Astrocyte of the hippocampus (primary cell): ENCODE measurements at places on chromosomes 2 and 18.

DNA sequence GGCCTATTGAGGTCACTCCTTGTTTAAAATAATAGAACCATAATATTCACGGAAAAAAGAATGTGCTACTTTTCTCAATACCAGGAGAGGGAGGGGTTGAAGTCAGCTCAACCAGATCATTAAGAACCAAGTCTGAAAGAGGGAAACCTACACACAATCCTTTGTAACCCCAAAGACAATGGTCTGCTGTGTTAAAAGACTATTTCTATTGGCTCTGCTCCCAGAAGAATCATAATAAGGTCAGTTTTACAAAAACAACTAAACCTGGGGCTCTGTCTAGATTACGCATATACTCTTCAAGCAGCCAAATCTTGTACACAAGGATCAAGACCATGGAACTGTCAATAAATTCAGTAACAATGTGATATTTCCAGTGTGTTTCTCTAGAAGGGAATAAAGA lies 177.2 kb upstream of the CRIM1 start:
- peak; percentile 49 for DNase-seq

DNA sequence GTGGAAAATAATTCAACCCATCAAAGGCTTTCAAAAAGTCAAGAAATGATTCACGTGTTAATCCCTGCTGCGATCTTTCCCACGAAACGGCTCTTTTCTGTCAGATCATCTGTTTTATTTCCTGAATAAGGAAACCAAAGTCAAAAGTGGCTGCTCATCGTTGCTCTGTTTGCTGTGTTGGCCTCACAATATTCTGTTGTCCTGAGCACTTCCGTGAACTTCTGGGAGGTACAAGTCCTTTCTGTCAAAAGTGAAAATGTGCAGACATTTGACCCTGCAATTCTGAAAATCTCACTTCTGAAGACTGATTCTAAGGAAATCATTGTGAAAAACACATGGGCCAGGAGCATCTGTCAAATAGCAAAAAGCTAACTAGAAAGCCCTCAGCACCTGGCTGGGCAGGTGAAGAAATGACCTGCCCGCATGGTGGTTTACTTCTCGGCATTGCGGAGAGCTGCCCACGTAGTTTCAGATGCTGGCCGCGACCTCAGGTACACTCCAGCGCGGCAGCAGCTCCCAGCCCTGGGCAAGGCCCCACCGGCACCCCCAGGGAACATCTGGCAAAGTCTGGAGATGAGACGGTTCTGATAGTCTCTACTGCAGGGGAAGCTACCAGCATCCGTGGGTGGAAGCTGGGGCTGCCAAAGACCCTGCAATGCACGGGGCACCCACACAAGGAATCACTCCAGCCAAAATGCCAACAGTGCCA lies 31.9 kb upstream of the GPC1 start:
- DNase-seq, result no peak

DNA sequence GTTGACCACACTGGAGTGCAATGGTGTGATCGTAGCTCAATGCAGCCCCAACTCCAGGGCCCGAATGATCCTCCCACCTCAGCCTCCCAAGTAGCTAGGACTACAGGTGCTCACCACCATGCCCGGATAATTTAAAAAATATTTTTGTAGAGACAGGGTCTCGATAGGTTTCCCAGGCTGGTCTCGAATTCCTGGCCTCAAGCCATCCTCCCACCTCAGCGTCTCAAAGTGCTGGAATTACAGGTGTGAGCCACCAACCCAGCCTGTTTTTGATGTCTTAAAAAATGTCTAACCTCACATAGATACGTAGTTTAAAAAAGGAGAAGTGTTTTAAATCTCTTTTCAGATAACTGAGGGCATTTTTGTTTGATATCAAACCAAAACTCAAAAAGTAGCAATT lies 37.6 kb downstream of the IMPA2 start:
- no peak for DNase-seq

DNA sequence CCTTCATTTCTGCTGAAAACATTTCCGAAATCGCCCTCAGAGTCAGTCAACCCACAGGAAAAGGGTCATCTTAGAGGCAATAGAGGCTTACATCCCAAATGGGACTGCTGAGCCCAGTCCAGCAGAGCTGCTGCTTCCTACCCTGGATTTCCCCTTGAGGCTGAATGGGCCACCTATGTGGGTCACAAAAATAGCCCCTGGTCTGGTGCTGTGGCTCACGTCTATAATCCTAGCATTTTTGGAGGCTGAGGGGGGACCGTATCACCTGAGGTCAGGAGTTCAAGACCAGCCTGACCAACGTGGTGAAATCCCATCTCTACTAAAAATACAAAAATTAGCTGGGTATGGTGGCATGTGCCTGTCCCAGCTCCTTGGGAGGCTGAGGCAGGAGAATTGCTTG lies 49.3 kb downstream of the ADNP2 start:
- no peak for DNase-seq

DNA sequence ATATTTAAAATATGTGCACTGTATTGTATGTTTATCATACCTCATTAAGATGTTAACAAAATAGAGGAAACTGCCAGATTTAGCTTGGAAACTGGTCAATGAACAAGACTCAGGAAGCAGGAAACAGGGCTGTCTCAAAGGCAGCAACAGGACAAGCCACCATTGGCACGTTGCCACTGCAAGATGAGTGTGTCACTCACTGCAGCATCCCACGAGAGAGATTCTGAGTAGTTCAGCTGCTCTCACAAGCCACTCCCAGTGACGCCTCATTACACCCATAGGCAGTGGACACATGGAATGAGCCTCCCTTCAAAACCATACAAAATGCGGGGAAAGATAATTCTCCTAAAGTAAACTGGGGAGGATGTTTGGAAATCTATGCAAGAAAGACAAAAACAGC lies 181.9 kb upstream of the DLGAP1 start:
- peak; percentile 13 for DNase-seq

DNA sequence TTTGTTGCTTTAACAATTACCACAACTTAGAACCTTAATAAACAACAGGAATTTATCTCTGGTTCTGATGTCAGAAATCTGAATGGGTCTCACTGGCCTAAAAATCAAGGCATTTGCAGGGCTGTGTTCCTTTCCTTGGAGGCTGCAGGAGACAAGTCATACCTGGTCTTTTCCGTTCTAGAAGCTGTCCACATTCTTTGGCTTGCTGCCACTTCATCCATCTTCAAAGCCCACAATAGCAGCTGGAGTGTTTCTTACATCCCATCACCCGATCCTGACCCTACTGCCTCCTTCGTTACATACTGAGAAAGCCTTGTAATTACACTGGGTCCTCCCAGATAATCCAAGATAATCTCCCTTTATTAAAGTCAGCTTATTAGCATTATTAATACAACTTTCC lies 18.1 kb downstream of the NETO1 start:
- no peak for DNase-seq

GRCh38 chr2:12606472-12607000 lies 110.2 kb upstream of the TRIB2 start:
- DNase-seq, result peak; percentile 63
